ENCODE measurements at places on chromosomes 12 and 14. TPM values are rescaled to one million over a fixed set of nuclear protein-coding genes. Genes with fewer than 3 reads are reported as not detected.

The GSC gene
- 13.8 TPM for total RNA-seq

The MRPS35 gene
- 43.5 TPM for total RNA-seq

The GPRC5D gene
- total RNA-seq: not detected

The MTERF2 gene
- 32.8 TPM for total RNA-seq

The ABCC9 gene
- total RNA-seq: 27.5 TPM

The P2RX7 gene
- total RNA-seq: 8.5 TPM

The PSMA3 gene
- 88.1 TPM for total RNA-seq

GRCh38 chr14:31071151-31071550 lies 45.0 kb upstream of the STRN3 start:
- no peak for DNase-seq

- DNase-seq: no peak
Measured at GRCh38 chr12:48973531-48973930, 2.0 kb upstream of the WNT10B start.

DNA sequence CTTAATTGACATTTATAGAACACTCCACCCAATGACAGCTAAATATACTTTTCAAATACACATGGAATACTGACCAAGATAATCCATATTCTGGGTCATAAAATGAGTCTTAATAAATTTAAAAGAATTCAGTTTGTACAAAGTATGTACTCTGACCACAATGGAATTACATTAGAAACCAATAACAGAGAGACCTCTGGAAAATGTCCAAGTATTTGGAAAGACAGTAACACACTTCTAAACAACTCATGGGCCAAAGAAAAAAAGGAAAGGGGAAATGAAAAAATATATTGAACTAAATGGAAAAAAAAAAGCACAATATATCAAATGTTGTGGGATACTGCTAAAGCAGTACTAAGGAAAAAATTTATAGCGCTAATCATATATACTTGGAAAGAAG lies 52.0 kb downstream of the CRACR2A start:
- DNase-seq: no peak

GRCh38 chr12:49779581-49779980 lies 38.2 kb downstream of the TMBIM6 start:
- DNase-seq: no peak

GRCh38 chr12:50004696-50005095 lies 20.6 kb downstream of the RACGAP1 start:
- no peak for DNase-seq

DNA sequence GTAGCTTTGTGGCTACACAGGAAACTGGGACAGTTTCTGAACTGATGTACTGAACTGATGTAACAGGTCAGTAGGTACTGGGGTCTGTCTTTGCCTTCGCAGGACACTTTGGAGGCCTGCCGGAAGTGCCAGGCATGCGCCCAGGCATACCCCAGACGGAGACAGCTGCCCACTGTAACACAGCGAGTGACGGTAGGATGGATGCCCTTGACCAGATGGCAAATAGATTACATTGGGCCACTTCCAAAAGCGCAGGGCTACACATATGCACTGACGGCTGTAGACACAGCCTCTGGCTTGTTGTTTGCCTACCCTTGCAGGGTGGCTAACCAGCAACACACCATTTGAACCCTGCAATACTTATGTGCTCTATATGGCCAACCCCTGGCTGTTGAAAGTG lies 94.1 kb upstream of the TMPO start:
- DNase-seq: no peak

- DNase-seq: no peak
Measured at GRCh38 chr12:70966996-70967790, 46.7 kb upstream of the PTPRR start.

- no peak for DNase-seq
Measured at GRCh38 chr12:93325855-93326254, 51.9 kb upstream of the NUDT4 start.

GRCh38 chr14:61342486-61342885 lies 21.1 kb downstream of the PRKCH start:
- DNase-seq: peak; percentile 32

DNA sequence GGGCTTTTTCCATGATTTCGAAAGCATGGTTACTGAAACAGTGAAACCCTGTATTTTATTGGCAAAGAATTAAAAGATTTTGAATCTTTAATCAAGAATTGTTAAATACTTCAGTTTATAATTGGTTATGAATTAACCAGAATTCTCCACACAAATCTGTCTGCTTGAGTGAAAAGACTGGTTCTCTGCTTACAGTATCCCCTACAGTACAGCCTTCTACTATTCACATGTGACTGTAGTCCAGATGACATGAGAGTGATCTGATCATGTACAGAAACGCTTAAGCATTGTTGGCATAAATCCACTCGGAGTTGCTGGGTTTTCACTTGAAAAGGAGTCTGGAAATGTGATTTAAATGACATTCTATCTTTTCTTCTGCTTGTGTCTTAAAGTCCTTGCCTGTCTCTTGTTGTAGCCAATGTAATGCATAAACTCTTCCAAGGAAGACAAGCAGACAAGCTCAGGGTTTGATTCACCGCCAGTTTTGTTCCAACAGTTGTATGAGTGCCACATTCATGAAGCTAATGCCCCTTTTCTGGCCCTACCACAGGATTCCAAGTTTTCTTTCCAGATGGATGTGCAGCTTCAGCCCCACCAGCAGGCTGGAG lies 222.0 kb upstream of the LRIG3 start:
- no peak for DNase-seq

DNA sequence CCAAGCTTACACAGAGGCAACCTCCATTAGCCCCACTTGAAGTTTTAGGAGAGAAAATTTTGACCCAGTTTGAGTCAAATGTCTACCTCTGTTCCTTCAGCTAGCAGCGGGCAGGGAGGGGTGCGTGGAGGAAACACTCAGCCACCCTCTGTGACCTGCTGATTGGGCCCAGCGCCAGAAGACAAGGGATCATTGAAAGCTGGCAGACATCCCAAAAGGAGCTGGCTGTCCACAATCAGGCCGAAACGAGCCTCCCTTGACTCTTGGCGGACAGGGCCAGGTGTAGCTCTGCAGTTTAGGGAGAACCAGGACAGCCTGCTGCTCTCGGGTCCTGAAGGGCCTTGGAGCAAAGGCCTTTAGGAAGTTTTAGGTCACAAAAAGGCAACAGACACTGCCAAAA lies 41.3 kb downstream of the CD9 start:
- peak; percentile 82 for DNase-seq

DNA sequence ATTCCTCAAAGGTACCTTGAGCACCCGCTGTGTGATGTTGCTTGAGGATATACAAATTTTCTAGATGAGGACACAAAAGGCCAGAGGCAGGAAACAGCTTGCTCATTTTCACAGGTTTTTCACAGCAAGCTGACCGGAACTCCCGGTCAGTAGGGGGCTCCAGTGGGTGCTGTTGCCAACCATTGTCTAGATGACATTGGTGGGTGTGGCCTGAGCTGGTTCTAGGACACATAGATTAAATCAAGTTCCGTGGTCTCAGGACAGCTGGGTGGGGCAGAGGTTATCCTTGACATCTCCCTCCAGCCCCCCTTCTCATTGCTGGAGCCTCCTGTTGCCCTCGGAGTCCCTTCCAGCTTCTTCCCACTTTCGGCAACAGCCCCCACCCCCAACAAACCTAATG lies 153.6 kb upstream of the FKBP4 start:
- no peak for DNase-seq

DNA sequence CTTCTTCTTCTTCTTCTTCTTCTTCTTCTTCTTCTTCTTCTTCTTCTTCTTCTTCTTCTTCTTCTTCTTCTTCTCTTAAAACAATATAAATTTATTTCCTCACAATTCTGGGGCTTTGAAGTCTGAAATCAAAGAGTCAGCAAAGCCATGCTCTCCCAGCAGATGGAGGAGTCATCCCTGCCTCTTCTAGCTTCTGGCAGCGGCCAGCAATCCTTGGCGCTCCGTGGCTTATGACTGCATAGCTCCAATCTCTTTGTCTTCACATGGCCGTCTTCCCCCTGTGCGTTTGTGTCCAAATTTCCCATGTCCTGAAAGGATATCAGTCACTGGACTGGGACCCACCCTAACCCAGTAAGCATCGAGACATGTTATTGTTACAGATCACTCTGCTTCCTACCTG lies 22.9 kb downstream of the KCNA1 start:
- no peak for DNase-seq

- DNase-seq: no peak
Measured at GRCh38 chr14:105602243-105602750, 75.9 kb downstream of the TMEM121 start.

DNA sequence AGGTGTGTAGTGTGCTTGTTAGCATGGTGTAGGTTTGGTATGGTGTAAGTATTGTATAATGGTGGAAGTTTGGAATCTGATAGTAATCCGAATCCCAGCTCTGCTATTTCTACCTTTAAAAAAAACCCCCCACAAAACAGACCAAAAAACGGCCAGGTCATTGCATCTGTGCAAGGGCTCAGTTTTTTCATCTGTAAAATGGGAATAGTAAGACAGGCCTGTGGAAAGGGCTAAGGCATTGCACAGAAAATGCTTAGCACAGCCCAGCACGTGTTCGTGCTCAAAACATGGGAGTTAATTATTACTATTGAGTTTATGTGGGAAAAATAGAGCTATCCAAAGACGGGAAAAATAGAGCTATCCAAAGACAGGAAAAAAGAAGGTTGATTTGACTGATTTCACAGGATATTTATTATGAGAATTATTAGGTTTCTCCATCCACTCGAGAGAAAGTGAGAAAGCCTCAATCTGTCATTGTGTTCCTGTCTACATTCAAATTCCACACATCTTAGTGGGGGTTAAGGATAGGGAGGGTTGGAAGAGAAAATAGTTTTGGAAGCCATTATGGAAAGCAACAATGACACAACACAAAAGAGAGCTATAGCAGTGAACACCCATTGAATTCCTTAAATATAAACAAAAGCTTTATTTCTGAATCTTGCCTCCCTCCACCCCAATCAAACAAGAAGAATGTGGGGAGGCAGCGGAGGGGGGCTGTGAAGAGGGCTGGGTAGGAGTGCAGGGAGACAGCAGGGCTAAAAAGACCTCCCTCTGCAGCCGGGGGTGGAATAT lies 126.8 kb upstream of the MAX start:
- no peak for DNase-seq

DNA sequence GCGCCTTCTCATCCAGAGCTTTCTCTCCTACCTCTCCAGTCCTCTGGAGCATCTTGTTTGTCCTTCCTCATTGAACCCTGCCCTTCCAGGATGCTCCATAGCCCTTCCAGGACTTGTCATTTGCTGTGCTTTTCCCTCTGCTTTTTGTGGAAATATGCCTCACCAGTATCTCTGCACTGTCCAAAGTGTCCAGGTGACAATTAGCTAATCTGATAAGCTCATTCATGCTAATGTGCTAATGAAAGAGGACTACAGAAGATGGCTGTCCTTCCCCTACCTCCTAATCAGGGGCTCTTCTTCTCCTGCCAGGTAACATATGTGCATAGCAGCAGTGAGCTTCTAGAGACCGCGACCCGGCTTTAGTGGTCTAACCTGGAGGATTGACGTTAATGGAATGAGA lies 58.4 kb upstream of the OTX2 start:
- DNase-seq: no peak

DNA sequence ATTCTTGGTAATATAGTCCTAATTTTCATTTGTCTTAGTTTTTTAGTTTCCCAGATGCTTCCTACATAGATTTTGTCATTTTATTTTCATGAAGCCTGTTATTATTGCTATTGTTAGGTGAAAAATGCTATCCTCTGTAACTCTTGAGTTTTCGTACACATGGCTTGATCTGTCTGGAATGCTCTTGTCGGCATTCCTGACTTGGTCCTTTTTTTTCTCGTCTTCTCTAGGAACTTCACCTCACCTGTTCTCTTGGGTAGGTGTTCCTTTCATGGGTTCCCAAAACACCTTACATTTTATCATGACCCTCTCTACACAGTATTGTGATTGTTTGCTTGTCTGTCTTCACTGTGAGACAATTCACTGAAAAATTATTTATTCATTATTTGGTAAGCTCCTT lies 267.4 kb downstream of the TMTC2 start:
- no peak for DNase-seq

DNA sequence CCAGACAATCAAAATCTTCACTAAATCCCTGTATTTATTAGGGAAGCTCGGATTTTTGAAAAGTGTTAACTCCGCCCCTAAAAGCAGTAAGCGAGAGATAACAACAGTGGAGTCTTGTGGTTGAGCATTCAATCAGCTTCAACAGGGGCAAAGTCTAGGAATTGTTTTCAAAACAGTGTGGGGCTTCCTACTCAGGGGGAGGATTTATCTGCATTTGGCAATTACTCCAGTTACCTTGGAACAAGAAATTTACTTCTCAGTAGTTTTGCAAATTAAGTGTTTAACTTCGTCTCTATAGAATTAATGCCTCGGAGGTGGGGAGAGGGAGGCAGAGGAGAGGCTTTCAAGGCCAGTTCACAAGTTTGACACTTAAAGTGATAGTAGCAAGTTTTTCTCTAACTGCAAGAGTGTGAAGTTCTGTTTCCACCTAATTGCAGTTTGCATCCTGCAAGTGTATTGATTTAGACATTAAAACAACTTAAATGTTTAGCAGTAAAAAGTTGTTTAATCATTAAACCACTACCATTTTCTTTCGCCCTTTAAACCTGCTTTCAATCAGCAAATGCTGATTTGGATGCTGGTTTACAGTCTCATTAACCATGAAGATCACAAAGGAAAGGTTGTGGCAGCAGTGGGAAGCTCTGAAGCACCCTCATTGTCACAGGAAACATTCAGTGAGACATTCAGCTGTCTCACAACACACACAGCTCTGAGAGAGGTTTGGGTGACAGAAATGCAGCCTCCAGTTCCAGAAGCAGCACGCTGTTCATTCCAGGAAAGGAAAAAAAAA lies 102.0 kb downstream of the HMGA2 start:
- DNase-seq: no peak

DNA sequence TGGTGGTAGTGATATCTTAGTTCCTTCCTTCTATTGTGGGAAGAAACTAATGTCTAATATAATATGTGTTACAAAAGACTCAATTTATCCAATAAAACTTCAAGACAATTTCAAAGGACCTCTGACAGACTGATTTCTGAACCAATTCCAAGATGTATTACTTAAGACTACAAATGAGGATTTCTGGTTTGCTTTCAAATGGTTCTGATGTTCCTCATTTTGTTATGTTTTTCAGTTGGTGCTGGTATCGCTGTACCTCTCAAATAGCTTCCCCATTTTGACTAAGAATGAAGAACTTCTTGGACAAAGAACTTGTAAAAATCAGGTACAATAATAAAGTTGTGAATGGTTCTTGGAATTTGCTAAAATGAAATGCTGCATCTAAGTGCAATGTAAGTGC lies 19.4 kb upstream of the MBIP start:
- no peak for DNase-seq

DNA sequence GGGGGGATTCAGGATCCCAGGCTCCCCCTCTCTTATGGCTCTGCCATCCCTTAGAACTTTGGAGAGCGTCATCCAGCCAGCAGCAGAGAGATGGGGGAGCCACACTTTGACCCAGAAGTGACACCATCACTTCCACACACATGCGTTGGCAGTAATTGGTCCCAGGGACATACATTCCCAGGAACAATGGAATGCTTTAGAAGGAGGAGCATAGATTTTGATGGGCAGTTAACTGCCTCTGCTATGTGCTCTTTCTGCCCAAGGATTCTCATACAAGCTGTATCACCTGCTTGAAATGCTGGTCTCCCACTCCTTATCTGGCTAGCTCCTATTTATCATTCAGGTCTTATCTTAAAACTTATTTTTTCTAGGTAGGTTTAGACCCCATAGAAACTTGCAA lies 109.0 kb upstream of the RPH3A start:
- no peak for DNase-seq
